Activated CD8-positive, alpha-beta memory T cell treated with anti-CD3 and anti-CD28 coated beads for 1 hour (primary cell): ENCODE measurements at places on chromosomes 5 and 9.

GRCh38 chr5:148687427-148687826, 33.1 kb upstream of the HTR4 start:
- DNase-seq, result no peak

DNA sequence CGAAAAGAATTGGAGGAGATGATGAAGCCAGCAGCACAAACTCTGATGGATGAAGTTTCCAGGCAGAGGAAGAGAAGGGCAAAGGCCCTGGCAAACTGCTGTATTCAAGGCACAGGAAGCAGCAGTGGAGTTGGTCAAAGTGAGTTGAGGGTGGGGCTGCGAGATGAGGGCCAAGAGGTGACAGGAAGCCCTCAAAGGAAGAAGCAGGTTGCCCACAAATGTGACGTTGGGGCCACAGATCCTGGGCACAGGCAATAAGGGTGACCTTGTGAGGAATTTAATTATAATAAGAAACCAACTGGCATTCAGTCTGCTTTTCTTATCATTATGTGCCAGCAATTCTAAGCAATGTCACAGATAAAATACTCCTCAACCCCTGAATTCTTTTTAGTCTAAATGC, 261.8 kb downstream of the CTNND2 start:
- no peak for DNase-seq

DNA sequence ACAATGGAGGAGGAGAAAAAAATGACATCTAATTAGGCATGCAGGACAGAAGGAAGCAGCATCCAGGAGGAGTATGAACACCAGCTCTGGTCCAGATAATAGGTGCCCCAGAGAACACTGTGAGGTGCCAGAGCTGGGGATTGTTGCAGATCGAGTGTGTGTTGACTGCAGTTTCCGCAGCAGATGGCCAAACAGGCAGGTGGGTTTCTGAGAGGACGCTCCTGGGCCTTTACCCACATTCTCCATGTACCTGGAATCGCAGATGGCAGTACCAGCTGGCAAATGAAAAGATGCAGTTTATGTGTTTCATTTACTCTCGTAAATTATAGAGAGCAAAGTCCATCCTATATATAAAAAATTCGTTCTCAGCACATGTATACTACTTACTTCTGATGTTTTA, 182.2 kb upstream of the ISL1 start:
- DNase-seq, result no peak

DNA sequence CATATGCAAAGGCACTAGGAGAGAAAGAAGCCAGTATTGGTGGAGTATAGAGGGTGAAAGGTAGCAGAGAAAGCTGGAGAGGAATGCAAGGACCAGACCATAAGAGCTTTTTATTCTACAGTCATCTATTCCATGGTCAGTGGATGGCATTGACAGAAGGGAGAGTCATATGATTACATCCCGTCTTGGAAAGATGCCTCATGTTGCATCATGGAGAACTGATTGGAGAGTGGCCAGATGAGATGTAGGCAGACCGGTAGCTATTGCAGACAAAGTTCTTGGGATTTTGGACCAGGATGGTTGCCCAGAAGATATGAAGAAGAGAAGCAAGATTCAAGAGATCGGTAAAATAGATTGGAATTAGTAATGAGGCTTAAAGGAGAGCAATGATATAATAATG, 260.7 kb downstream of the CHSY3 start:
- no peak for DNase-seq

DNA sequence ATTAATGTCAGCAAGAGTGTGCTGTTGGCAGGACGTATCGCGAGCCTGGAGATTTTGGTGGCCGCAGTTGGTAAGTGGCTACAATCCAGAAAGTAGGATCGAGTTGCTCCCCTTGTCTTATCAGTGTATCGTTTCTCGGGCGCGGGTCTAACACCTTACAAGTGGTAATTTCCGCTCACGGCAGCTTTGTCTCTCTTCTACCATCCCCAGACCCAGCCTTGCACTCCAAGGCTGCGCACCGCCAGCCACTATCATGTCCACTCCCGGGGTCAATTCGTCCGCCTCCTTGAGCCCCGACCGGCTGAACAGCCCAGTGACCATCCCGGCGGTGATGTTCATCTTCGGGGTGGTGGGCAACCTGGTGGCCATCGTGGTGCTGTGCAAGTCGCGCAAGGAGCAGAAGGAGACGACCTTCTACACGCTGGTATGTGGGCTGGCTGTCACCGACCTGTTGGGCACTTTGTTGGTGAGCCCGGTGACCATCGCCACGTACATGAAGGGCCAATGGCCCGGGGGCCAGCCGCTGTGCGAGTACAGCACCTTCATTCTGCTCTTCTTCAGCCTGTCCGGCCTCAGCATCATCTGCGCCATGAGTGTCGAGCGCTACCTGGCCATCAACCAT, 1.1 kb downstream of the PTGER4 start:
- peak; percentile 28 for DNase-seq

DNA sequence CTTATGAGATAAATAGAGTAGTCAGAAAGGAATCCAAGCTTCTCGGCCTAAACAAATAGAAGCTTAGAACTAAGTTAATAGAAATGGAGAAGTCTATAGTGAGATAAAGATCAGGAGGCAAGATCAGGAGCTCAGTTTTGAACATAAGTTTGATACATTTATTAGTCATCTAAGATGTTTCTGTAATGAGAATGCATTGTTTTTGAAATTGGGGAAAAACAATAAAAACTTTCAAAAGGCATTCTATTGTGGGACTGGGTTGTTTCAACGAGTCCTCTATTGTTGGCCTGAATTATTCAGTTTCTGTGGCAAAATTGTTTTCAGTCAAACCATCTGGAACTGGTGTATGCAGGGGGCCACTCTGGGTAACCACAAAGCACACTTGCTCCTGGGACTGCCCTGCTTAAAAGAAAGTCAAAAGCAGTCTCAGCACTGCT, 181.0 kb upstream of the CLINT1 start:
- no peak for DNase-seq

DNA sequence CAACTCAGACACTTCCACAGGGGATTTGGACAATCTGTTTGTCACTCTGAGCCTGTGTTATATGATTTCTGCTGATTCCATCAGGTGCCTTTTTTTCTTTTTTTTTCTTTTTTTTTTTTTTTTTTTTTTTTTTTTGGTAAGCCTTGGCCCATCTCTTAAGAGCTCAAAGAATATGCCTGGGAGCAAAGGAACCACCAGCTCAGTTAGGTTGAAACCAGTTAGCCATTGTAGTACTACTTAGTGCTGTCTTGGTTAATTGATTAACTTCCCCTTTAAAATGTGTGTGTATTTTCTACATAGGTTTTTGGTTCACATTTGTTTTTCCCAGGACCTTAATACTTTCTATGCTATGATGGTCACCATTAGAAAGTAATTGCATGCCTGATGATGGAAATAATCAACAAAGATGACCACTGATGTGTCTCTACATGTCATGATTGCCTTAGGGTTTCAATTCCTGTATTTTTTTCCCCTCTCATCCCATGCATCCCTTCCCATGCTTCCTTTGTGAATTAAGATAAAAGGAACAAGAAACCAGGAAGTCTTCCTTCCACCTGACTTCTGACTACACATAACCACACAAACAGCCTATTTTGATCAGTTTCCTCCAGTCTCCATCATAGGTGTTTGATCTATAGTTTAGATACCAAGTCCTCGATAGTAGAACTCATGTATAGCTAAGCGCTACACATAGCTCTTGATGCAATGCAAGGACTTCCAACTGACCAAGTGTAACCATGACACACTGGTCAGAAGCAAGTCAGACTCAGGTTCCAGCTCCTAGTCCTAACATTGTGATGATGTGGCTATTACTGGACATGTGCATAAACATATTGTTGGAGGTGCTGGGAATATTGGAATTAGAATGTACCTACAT, 306.1 kb downstream of the EFNA5 start:
- DNase-seq, result no peak

- DNase-seq, result no peak
These were observed 64.2 kb upstream of the CEP78 start for GRCh38 chr9:78171651-78172050.

- DNase-seq, result no peak
These were observed 3.2 kb upstream of the STPG3 start for GRCh38 chr9:137247916-137248175.

- no peak for DNase-seq
These were observed 1918.4 kb downstream of the MAT2B start for GRCh38 chr5:165423697-165424299.

- DNase-seq, result no peak
These were observed 133.1 kb upstream of the FBXL7 start for GRCh38 chr5:15366676-15367391.

DNA sequence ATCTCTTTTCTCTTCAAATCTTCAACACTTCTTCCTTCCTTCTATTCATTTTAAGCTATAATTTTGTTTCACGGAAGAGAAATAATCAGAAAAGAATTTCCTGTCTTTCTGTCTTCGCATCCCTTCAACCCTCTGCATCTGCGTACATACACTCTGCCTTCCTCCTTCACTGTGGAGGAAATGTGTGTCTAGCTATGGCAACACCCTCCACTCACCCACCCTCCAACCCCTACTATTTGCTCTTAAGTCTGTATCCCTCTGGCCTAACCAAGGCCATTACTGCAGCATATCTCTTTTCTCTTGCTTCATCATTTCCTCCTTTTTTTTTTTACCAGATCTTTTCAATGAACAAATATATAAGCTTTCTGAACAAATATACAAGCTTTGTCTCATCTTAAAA, 105.7 kb upstream of the NUDT12 start:
- no peak for DNase-seq

DNA sequence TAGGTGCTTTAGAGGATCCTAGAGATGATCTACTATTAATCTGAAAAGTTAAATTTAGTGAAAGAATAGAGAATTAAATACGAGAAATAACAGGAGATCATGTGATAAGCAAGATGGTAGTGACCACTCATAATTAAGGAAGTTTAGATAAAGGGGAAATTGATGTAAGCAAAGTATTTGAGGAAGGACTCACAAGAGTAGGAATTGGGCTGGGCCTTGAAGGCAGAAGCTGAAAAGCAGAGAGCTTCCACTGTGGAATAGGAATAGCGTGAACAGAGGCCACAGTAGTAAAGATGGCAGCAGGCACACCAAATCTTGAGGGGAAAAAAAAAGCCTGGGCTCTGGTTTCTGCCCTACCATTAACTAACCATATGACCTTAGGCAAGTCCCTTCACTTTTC, 38.0 kb downstream of the KIF24 start:
- no peak for DNase-seq

DNA sequence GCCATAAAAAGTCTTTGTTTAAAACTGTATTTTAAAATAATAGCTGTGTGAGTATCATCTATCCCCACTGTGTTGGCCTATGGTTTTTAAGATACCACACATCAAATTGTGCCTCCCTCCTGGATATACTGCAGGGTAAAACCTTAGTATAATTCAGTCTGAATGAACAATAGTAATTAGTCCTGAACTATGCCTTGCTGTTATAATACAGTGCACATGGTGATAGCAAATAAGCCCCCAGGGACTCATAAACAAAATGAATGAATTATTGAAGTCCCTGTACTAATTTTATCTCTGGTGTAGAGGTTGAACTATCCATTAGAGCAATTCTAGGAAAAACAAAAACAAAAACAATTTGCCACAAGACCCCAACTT, 142.7 kb upstream of the ADAMTSL1 start:
- DNase-seq, result no peak

DNA sequence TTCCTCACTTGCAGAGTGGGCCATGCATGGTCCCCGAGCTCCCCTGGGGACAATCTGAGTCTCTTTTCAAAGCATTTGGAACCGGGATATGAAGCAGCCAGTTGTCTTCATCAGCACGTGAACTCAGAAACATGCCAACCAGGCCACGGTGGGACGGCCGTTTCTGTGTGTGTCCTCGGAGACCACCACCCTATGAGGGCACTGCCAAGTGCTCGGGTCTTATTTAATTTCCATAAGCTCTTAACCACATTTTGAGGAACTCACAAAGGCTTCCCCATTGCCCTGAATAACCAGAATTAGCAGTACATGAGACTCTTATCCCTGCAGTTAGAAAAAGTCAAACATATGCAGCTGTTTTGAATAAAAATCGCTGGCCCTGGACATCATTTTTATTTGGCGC, 60.1 kb downstream of the OTULIN start:
- no peak for DNase-seq

DNA sequence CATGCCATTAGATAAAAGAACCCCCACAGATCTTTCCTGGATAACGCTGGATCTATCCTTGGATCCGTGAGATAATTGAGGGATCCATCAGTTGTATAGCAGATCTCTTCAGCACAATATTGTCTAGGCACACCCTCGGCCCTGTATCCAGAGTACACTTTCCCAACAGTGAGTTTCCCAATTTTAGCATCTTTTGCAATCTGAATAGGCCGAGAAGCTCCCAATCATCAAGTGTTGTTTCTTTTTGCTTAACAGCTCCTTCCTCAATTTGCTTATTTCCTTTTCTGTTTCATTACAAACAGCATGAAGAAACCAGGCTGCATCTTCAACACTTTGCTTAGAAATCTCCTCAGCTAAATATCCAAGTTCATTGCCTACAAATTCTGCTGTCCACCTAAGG, 4.4 kb upstream of the SPTLC1 start:
- DNase-seq, result no peak

DNA sequence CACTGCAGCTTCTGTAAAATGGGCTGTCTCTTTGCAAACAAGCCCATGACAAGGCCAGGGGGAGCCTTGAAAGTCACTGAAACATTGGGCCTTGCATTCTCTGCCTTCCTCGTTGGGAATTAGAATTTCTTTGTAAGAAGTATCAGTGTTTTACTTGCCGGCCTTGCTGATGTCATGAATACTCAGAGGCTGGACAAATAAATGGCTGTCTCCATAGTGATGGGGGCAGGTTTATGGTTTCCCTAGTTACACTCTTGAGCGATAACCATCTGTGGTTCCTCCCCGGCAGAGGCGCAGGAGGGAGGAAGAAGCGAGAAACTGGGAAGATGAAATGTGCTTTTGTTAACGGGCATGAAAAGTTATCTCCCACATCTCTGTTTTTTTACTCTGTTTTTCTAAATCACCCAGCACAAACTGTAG, 272.7 kb upstream of the PANK3 start:
- DNase-seq, result no peak

DNA sequence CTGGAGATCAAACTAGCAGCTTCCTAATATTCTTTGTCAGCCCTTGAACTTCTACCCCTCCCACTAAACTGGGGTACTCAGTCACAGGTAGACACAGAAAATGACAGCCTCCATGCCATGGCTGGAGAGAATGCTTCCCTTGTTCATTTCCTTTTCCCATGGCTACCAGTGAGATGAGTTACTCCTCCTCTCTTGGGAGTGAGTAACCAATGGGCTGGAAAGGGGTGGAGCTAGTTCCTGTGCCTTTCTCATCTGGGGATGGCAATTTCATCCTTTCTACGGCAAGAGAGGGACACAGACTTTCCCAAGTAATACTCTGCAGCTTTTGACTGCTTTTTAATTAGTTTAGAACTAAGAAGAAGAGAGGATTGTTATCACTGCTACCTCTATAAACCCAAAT, 1045.6 kb upstream of the WWC1 start:
- no peak for DNase-seq

DNA sequence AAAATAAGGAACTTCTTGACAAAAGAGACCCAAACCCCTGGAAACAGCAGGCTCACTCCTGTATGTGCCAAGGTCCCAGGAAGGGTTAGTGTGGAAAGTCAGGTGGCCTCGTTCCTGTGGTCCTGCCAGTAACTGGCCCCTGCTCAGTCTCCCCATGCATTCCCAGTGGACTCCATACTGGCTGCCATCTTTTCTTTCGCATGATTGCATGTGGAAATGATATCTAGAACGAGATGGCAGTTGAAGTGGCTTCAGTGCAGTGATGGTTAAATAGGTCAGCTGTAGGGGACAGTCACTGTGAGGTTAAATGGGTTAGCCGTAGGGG, 30.4 kb downstream of the AHRR start:
- DNase-seq, result no peak
